Thoracic aorta (tissue), 2 donors: ENCODE measurements at places on chromosomes 1 and 21. TPM values are rescaled to one million over a fixed set of nuclear protein-coding genes. Genes with fewer than 3 reads are reported as not detected.

GRCh38 chr1:76106719-76107235, 32.2 kb downstream of the ST6GALNAC3 start:
- DNase-seq, result no peak

GRCh38 chr1:218421531-218421930, 76.4 kb downstream of the TGFB2 start:
- no peak for DNase-seq

Gene PCAT6
- not detected for total RNA-seq

GRCh38 chr1:162564762-162565218, 3.3 kb downstream of the UAP1 start:
- DNase-seq, result no peak

Gene CCDC185
- not detected for total RNA-seq

DNA sequence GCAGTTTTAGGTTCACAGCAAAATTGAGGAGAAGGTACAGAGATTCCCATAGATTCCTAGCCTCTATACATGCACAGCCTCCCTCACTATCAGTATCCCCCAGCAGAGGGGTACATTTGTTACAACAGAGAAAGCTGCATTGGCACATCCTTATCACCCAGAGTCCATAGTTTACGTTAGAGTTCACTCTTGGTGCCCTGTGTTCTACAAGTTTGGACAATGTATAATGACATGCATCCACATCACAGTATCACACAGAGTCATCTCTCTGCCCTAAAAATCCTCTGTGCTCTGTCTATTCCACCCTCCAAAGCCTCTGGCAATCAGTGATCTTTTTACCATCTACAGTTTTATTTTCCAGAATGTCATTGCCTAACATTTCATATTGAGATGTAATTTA, 22.3 kb upstream of the RGS16 start:
- no peak for DNase-seq

DNA sequence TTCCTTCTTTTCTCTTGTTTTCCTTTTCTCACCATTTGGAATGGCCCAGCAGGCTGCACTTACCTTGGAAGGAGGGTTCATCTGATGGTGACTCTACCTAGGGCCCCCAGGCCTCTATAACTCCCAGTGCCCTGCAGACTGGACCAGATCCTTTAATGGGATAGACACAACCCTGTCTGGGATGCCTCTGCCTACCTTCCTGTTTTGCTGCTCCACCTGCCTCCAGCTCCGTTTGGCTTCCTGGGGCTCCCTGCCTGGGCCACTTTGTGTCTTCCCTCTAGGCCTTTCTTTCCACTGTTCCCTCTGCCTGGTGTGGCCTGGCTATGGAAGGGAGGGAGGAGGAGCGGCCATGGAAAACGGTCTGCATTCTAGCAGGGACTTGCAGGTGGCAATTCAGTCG, 7.5 kb downstream of the PCSK9 start:
- DNase-seq, result no peak

DNA sequence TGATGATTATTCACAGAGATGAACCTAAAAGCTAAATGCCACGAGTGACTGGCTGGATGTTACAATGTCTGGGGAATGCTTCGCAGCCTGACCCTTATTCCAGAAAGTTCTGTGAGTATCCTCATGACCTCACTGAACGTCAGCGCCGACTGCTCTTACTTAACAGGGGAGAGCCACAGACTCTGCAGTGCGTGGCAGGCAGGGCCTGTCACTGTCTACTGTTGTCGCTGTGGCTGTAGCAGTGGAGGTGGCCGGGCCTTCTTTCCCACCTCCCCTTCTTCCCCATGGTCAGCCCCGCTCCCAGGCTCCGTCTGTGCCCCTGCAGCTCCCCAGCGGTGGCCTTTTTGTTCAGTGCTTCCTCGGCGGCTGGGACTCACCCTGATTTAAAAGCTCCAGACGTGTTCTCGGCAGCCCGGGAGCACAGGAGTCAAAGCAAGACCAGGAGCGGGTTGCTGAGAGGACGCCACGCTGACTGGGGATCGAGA, 52.2 kb upstream of the TARBP1 start:
- peak; percentile 58 for DNase-seq

DNA sequence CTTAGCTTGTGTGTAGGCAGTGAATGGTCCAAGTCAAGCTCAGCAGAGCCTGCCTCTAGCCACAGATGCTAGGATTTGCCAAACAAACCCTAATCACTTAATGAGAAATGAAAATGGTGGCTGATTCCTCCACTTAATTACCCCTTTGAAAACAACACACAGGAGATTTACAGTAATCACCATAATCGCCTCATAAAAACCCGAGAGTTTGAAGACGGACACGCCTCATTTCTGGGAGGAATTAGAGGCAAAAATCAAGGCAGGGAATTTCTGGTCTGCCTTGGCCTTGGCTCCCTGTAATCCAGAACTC, 16.3 kb upstream of the FOXE3 start:
- DNase-seq, result no peak

GRCh38 chr1:172410027-172410426, 10.5 kb upstream of the C1orf105 start:
- no peak for DNase-seq

GRCh38 chr21:32257962-32258785, 20.7 kb downstream of the MIS18A start:
- no peak for DNase-seq

DNA sequence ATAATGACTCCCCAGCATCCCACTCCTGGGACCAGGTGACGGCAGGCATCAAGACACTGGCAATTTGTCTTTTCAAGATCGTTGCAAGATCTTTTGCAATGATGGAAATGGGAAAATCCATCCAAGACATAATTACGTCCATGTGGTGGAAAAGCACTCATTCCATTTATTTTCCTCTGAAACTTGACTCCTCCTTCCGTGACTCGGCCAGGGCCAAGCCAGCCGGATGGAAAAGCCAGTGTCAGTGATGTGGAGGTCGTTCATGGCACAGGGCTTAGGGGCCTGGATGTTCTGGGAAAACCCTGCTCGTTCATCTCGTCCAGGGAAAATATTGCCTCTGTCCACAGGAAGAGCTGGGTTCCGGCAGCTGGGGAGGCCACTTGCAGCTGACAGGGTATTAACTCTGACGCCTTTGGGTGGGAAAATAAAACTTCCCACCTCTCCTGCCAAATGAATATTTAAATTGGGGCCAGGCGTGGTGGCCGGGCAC, 46.2 kb downstream of the C1orf198 start:
- DNase-seq, result no peak

DNA sequence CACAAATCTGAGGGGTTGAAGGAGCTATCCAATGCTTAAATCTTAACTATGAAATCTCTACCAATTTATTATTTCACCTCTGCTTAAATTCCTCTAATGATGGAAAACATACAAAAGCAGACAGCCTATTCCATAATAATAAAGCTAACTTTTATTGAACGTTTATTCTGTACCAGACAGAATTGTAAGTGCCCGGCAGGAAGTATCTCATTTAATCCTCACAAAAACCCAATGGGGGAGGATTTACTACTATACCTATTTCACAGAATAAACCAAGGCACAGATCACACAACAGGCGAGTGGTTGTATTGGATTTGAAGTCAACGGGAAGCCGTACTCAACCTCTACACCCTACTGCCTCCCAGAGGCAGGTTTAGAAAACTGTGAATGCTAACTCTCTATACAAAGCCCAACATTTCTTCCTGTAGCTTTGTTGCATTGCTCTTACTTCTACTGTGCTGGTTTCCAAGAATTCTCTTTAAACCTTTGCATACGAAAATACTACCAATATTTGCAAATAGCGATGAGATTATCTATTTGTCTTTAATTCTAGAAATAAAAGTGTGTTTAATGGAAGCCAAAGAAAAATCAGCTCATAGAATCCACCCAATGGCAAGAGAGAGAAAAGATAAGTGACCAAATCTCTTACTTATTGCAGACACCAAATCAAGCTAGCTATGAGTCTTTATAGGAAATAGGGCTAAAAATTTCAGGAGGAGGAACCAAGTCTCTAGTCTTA, 33.5 kb upstream of the C1orf53 start:
- DNase-seq, result no peak

Gene LCE1A
- total RNA-seq, result not detected

DNA sequence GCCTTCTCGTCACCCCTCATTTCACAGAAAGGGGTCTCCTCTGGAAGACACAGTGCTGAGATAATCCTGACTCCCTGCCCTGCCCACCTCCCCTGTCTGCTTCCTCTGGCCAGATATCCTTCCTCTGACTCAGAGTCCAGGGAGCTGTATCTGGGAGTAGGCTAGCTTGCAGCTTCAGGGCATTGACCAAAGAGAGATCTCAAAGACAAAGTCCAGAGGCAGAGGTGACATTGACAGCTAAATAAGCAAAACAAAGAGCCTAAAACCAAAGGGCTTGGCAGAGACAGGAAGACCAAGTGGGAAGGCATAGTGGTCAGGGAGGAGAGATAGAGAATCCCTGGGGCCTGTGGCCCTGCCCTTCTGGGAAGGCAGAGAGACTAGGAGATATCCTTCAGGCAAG, 64.9 kb downstream of the TNR start:
- no peak for DNase-seq

- DNase-seq, result no peak
These were observed 17.0 kb downstream of the C1orf115 start for GRCh38 chr1:220707160-220707559.

Gene TDRD10
- total RNA-seq, result 28.0 TPM

- no peak for DNase-seq
These were observed 43.4 kb downstream of the TARBP1 start for GRCh38 chr1:234435620-234436019.

DNA sequence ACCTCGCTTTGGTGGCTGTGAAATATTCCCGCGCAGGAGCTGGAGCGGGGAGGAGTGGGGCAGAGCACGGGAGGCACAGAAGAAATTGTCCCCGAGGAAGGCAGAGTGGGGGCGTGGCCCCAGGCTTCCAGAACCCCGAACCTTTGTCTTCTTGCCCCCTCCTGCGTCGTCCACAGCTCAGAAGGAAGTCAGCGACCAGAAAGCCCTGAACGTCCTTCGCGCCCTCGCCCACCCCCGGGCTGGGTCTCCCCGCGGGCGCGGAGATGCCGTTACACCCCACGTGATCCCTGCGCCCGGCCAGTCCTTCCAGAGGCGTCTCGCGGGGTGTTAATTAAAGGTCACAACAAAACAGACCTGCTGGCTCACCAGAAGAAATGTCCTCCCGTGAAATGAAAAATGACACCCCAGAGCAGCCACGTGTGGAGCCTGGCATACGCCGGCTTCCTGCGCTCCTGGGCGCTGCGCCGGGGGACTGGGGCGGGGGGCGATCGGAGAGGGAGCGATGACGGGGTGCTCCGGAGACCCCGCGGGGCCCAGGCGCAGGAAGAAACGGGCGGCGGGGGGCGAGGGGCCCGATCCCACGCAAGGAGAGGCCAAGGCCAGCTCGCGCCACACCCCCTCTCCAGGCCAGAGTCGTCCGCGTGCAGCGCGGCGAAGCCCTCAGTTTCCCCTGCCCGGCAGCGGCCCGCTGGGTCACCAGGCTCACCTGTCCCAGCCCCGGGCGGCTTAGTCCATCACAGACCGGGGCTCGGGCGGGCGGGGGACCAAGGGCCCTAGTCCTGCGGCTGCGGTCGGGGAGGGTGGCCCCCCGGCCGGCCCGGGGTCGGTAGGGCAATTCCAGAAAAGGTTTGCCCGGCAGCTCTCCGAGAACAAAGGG, 995 bp upstream of the KIF26B start:
- no peak for DNase-seq

GRCh38 chr1:112870887-112871646, 84.9 kb downstream of the SLC16A1 start:
- no peak for DNase-seq

- DNase-seq, result no peak
These were observed 684 bp downstream of the LTN1 start for GRCh38 chr21:28991861-28992525.

DNA sequence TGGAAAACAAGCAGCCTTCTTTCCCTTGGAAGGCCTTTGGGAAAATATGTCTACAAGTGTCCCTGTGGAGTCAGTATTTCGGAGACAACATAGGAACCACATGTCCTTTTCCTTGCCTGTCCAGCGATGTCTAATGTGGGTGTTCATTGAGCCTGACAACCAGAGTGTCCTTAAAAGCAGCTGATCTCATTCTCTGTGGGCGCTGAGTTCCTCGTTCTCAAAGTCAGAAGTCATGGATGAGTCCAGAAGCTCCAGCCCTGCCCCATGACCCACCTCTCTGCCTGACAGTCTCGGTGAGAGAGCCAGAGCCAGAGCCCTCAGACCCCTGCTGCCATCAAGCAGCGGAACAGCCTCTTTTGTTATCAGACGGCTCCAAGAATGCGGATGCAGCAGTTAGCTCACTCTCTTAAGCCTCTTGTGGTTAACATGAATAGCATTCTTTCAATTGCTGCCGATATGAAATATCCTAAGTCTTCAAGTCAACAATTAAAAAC, 329.2 kb downstream of the TGFB2 start:
- DNase-seq, result no peak
